ENCODE measurements at places on chromosomes 2 and 18.

GRCh38 chr2:161217597-161218185, 57.5 kb downstream of the TANK start:
- no peak for DNase-seq

GRCh38 chr2:214038186-214038585, 372.7 kb upstream of the VWC2L start:
- no peak for DNase-seq

DNA sequence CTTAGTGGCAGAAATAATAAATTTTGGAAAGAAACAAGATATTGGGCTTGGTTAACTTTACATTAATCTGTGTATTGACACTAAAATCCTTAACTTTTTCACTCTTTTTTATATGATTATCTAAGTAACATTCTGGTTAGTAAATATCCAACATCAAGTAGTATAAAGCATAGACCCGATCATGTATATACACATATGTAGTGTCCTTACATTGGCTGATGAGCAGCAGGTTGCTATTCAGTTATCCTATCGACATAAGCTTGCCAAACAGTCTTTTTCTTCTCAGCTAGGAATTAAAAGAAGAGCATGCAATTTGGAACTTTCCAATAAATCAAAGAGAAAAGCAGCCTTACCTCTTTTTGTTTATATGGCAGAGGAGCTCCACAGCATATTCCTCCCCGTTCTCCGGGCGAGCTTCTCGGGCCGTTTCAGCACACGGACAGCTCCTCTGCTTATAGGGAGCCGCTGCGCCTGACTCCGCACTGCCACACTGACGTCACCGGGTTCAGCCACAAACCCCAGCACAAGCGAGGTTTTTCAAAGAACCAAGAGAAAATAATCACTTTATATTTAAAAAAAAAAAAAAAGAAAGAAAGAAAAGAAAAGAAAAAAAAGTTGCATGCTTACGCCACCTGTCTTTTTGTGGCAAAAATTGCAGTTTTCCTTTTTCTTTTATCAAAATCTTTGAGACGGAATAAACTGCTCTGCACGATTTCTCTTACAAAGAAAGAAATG, at the start of gene SCG2:
SCG2 (minus strand) TSS at position 430 of the 735 bp plus-strand sequence. CDS start 3,079 bp downstream, outside the sequence.
- peak; percentile 29 for DNase-seq

DNA sequence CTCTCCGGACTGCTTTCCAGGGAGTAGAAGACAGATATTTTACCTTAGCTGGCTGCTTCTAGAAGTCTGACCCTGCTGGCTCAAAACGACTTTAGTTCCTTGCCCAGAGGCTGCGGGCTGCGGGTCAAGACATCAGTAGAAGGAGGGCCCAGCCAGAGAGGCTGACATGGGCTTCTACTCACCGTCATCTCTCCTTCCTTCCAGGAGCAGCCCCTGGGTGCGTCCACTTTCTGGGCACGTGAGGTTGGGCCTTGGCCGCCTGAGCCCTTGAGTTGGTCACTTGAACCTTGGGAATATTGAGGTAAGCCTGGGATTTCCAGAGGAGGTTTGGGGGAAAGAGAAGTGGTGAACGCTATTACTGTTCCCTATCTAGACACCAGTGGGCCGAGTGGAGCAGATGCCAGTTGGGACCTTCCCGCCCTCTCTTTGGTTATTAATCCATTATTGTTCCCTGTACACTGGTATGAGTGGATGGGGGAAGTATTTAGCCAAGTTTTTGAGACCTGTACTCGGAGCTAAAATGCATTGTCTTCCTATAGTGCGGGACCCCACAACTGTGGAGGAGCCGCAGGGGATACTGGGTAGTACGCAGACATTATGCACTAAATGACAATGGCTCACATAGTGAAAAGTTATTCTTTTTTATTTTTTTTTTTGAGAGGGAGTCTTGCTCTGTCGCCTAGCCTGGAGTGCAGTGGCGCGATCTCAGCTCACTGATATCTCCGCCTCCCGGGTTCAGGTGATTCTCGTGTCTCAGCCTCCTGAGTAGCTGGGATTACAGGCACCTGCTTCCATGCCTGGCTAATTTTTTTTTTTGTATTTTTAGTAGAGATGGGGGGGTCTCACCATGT, 26.3 kb upstream of the CASP8 start:
- DNase-seq = no peak

DNA sequence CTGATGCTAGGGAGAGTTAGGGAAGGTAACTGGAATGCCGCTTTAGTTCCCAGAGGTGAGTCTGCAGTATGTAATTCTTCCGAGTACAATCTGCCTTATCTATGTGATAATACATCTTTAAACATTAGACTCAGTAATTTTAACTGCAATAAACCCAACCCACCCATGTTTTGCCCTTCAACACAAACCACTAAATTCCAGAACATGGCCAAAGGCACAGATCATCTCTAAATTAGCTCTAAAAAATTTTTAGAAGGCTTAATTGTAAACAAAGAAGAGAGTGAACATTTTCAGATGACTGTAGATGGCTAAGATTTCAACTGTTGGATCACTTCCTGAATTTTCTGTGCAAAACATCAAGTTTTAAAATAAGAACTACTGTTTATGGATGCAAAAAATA, 488.7 kb upstream of the ID2 start:
- no peak for DNase-seq

GRCh38 chr2:209383212-209383611, 40.6 kb upstream of the MAP2 start:
- no peak for DNase-seq

DNA sequence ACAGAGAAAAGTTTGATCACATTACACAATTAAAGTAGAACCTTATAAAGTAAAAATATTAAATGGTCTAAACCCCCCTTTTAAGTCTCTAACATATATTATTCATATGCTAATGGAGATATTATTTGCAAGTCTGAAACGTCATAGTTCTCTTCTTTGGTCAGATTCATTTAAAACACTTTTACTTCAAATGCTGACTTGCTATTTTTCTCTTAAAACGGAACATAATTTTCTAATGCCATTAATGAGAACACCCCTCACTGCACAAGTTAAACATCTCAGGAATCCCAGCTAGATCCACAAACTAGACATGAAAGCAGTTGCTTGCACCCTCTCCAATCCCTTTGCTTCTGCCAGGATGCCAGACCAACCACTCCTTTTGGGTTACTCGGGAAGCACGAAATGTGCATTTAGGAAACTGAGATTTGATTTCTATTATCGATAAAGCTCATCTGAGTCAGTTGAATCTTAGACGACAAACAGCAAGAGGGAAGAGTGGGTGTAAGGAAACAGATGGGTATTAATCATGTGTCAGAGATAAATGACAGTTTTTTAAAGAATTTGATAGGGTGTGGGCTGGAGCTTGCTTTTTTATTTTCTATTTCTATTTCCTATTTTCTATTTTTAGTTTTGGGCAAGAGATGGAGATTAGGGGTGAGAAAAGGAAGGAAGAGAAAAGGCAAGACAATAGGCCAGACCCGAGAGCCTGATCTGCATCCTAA, 1.5 kb downstream of the ADD2 start:
- DNase-seq = no peak

- no peak for DNase-seq
Measured at GRCh38 chr2:16241166-16242160, 301.1 kb downstream of the MYCN start.

GRCh38 chr2:235605312-235606003, 111.6 kb downstream of the AGAP1 start:
- peak; percentile 78 for DNase-seq

GRCh38 chr2:137202318-137202717, 437.0 kb downstream of the THSD7B start:
- DNase-seq = no peak
